Ureter (tissue), 1 donor: ENCODE measurements at places on chromosomes 2 and 18. TPM values are rescaled to one million over a fixed set of nuclear protein-coding genes. Genes with fewer than 3 reads are reported as not detected.

The ACTG2 gene
- total RNA-seq: 918 TPM

The ITGB6 gene
- total RNA-seq: 96.3 TPM

The TGFA gene
- total RNA-seq: 17.8 TPM

The CDH2 gene
- 0.16 TPM for total RNA-seq

The MC2R gene
- 0.60 TPM for total RNA-seq

The SMARCAL1 gene
- total RNA-seq: 27.9 TPM

The CNTNAP5 gene
- 1.5 TPM for total RNA-seq

The GALNT3 gene
- total RNA-seq: 41.5 TPM

The ANKRD53 gene
- total RNA-seq: 1.8 TPM

The SULT1C2 gene
- total RNA-seq: 4.1 TPM

The PCARE gene
- not detected for total RNA-seq

The KLHL29 gene
- 16.8 TPM for total RNA-seq

The SMC6 gene
- total RNA-seq: 14.1 TPM

The EVX2 gene
- not detected for total RNA-seq

The KYNU gene
- total RNA-seq: 18.7 TPM

The DNAJC10 gene
- total RNA-seq: 128 TPM

The PFN4 gene
- 1.2 TPM for total RNA-seq

The PARD6G gene
- total RNA-seq: 26.4 TPM

The KLHL41 gene
- 1.1 TPM for total RNA-seq

The ALLC gene
- total RNA-seq: not detected

The HOXD8 gene
- total RNA-seq: 41.7 TPM

The COPS9 gene
- 88.1 TPM for total RNA-seq

The ABCB11 gene
- 0.18 TPM for total RNA-seq

The FASTKD1 gene
- total RNA-seq: 27.7 TPM

The TLX2 gene
- total RNA-seq: not detected

The KDM3A gene
- total RNA-seq: 59.1 TPM

The SERPINB5 gene
- 25.7 TPM for total RNA-seq

The DOK1 gene
- total RNA-seq: 11.8 TPM
